ENCODE measurements at places on chromosomes 2 and 18.

DNA sequence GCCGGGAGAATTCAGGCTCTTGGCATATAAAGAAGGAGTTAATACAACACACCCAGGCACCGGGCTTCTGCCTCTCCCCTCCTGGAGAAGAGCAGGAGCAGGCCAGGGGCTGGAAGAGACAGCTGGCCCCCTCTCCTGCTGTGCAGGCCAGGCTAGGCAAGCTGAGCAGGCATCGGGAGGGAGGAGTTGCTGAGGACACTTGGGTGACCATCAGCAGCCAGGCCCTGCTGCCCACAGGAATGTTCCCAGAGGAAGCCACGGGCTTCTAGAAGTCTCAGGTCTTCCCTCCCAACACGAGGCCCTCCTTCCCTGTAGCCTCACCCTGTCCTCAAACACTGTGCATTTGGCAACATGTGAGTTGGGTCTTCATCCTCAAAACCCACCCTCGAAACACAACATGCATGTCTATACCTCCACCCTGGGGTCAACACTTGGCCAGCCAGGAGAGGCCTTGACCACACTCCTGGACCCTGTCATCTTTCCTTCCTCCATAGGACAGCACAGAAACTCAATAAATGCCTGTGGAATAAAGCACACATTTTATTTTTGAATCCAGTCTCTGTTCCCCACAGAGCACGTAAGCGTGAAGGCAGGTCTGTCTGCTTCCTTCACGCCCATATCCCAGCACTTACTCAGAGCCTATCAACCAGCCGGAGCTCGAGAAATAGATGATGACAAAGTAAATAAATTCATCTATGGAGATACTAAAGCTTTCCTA lies 433.8 kb upstream of the ID2 start:
- peak; percentile 49 for DNase-seq

- peak; percentile 96 for DNase-seq
Measured at GRCh38 chr2:28250006-28250405, 142.7 kb upstream of the FOSL2 start.

DNA sequence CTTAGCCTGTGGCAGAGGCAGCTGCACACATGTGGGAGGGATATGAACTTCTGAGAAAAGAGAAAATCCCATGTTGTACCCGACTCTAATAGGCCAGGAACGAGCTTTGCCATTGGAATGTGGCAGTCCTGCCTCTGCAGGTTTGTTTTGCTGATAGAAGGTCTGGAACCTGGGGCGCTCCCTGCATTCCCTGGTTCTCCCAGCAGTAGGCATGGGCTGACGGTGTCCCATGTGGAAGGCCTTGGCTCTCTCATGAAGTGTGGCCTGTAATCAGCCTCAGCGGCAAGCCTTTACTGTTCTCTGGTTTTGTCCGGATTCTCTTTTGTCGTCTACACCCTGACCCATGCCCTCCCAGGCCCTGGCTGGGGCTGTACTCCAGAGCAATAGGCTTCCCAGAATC lies 72.3 kb downstream of the KIF5C start:
- no peak for DNase-seq

- DNase-seq: no peak
Measured at GRCh38 chr2:127059559-127059958, 47.4 kb downstream of the BIN1 start.

- DNase-seq: peak; percentile 82
Measured at GRCh38 chr2:188808947-188809355, 165.2 kb upstream of the COL3A1 start.

DNA sequence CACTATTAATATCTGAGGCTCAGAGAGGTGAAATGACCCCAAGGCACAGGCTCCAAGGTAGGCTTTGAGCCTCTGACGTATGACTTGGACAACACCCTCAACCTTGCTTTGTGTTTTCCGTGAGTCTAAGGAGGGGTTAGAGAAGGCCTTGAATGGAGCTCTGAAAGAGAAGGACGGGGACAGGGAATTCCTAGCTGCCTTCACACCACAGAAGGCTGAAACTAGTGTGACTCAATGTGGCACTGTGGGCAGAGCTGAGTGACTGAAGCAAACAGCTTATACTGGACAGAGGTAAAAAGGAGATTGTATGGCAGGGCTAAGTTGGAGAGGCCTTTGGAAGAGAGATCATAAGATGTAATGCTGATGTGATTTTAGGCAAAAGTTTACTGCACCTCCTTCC lies 3.5 kb upstream of the NCK2 start:
- DNase-seq: no peak

GRCh38 chr2:46615986-46616485 lies 136.7 kb downstream of the TMEM247 start:
- peak; percentile 15 for DNase-seq

DNA sequence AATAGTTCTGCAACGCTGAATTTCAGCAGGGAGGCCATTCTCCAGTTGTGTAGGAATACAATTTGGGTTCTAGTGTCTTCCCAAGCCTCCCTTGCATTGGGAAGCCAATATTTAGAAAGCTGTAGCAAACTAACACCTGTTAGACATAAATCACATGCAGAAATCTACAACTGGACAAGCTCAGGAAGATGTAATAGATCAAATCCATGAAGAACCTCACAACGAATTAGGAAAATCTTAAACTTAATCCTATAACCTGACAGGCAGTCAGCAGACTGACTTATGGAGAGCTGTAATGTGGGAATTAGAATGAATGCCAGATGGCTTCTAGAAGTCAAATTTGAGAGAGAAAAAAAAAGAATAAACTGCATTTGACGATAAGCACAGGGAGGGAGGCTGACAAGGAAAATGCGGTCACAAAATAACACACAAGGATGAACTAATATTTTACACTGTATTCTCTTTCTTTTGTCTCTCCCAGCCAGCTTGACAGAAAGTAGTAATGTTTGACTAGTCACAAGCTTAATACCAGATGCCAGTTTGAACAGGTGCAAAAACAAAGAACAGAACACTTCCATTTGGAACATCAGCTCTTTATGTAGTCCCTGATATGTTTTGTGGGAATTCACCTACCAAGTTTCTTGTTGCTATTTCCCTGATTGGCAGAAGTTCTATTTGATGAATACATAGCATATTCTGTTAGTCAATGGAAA lies 50.8 kb upstream of the FANCL start:
- DNase-seq: no peak

DNA sequence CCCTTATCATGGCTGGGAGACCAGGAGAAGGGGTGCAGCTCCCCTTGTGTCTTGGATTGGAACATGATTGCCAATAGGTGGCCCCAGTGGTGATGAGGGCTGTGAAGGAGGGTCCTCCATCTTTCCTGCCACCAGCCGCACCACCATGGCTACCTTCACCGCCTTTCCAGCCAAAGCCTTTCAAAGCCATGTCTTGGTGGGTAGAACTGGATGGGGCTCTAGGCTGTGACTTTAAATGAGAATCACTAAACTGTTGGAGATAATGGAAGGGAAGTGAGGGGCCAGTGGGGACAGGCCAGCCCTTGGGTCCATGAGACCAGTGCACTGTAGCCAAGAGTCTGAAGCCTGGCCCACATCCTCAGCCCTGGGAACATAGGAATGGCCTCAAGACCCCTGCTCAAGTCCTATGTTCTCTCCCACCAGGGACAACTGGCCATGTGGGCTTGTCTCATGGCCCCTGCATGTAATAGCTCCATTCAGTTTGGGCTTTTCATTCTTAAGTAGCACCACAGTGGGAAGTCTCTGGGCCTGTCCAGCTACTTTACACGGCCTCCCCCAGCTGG lies 345.7 kb downstream of the DYSF start:
- no peak for DNase-seq

DNA sequence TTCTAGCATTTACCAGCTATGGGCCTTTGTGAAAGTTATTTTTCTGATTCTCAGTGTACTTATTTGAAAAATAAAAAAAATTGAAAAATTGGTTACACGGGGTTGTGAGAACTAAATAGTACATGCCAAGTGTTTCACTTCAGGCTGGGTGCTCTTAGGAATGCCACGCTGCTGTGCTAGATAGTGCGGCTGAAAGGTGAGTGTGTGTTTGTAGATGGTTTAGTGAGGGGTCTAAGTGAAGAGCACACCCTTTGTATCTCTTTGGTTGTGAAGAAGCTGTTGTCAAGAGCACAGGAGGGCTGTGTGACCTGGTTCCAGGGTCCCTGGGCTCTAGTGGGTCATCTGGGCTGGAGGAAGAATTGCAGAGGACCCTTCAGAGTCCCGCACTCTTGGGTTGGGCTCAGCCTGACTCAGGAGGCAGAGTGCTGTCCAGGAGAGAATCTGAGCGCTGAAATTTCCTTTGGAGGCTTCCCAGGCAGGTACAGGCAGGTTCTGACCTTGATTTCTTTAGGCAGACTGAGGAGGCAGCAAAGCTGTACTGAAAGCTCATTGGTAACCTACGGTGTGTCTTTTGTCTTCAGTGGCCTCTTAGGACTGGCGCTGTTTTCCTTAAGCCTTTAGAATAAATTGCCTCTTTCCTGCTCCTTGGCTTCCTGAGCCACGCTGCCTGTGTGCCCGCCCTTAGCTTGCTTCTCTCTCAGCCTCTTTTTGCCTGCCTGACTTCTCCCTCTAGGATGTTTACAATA lies 44.4 kb downstream of the MAP4K4 start:
- DNase-seq: no peak

- peak; percentile 81 for DNase-seq
Measured at GRCh38 chr2:33051586-33052360, 105.0 kb downstream of the LTBP1 start.

DNA sequence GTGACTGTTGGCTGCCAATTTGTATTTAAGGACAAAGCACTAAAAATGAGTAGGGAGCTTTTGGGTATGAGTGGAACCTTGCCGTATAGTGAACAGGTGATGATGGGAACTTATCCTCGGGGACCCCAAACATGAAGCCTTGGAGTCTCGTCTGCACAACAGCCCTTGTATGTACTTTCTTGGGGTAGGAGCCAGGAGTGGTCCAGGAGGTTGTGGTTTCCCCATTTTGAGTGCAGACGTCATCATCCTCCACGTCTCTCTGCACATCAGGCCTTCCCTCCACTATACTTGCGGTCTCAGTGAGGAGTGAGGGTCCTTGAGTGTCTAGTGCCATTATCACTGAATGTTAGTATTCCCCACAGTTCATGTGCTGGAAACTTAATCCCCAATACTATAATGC lies 101.5 kb upstream of the HS6ST1 start:
- no peak for DNase-seq

- no peak for DNase-seq
Measured at GRCh38 chr18:44740000-44740399, 59.3 kb downstream of the SETBP1 start.

DNA sequence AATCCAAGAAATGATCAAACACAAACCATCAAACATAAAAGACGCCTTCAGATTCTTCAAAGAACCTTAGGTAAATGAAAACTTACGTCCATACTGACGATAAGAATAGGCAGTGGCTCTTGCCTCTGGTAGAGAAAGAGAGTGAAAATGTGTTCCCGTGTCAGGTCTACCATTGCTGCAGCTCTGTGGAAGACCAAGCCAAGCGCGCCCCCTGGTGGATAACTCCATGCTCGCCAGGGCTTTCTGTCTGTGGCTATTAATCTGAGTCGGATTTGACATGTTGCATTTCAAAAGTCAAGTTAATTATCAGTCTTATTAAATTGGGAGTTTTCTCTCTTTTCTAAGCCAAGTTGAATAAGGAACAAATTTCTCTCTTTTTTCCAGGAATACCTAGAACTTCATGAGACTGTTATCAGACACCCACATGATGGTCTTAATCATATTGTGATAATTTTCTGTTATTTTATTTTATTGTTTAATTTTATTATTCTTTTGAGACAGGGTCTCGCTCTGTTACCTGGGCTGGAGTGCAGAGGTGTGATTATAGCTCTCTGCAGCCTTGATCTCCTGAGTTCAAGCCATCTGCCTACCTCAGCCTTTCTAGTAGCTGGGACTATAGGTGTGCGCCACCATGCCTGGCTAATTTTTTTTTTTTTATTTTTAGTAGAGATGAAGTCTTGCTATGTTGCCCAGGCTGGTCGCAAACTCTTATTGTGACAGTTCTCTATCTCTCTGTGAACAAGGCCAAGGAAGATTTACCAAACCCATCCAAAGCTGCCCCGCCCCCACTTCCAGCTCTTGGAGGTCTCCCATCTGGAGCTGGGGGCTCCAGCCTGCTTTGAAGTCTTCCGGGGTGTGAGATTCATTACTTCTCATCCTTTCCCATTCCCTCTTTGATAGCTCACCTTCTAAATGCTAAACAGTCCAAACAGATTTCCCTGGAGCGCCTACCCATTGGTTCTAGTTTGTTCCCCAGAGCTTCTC lies 15.8 kb upstream of the ZAP70 start:
- DNase-seq: peak; percentile 78

DNA sequence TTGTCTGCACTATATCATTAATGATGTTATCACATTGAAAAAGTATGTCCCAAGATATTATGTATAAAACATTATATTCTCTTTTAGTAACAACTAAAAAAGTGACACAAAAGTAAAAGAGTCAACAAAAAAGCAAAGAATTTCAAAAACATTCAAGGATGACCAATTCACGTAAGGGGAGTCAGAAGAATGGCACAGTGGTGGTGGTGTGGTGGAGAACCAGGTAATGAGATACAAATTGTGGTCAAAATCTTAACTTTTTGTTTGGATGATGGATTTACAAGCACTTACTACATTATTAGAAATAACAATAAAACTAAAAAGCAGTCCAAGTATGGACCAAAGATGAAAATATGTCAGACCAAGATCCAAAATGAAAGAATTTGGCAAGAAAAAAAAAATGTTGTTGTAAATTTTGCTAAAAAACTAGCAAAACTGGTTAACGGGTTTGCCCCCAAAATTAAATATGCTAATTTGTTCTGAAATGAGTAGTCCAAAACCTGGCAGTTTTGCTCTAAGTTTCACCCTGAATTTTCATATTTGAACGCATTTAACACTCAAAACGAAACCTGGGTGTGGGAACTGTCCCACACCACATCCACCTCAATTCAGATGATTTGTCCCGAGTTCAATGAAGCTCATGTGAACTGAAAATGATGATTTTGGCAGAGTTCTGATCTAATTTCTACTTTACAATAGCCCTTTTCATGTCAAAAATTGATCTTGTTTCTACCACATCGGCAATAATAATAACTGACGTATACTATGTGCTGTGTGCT lies 135.8 kb downstream of the IKZF2 start:
- DNase-seq: no peak

GRCh38 chr2:78077633-78078032 lies 555.5 kb upstream of the LRRTM4 start:
- DNase-seq: no peak

DNA sequence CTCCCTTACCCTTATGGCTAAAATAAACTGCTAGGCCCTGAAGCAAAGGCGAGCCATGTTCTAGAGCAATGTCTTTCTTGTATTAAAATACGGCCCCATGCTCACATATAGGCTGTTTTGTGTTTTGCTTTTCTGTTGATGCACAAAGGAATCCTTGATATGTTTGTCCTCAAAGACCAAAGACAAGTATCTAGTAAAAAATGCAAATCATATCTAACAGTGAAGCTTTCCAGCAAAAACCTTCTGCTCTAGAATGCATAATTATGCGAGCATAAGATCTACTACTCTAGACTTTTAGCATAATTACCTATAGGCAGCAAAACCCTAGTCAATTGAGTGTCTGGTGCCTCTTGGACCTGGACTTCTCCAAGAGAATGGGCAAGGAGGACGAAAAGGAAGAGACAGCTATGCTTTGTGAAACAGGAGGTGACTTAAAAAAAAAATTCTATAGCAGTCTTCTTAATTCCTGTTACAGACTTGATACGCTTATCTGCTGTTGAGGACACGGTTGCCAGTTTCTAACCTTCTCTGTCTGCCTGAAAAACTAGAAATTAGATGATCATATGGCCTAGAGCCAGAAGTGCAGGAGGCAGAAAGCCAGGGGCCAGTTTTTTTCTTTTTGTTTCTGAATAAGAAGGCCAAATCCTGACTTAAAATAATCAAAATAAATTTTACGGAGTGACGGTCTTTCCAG lies 1.5 kb upstream of the AMMECR1L start:
- DNase-seq: no peak
